ENCODE measurements at places on chromosomes 5 and 9.

DNA sequence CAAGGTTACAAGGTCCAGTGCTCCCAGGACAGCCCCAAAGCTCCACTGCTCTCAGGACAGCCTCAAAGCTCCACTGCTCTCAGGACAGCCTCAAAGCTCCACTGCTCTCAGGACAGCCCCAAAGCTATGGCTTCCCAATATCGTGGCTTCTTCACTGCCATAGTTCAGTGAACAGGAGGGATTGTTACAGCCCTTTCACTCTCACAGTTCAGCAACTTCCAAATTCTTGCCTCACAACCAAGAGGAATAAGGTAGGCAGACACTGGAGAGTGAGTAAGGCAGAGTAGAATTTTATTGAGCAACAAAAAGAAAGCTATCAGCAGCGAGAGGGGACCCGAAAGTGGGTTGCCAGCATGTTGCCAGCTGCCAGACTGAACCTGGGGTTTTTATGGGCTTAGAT lies 277.6 kb downstream of the CDH10 start:
- no peak for DNase-seq

DNA sequence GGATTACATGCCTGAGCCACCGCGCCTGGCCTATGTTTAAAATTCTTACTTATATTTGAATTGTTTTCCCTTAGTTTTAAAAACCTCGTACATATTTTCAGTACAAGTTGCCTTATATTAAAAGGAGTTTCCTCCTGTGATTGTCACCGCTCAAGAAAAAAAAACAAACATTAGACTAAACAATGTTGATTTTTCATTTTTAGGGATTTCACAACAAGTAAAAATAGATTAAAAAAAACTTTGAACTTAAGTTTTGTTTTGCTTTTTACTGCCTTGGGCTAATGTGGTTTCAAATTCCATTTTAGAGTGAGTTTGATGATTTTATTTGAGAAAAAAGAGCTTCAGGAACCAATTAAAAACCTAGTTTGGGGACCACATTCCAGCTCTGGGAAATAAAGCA lies 1196.6 kb upstream of the CDH18 start:
- no peak for DNase-seq

DNA sequence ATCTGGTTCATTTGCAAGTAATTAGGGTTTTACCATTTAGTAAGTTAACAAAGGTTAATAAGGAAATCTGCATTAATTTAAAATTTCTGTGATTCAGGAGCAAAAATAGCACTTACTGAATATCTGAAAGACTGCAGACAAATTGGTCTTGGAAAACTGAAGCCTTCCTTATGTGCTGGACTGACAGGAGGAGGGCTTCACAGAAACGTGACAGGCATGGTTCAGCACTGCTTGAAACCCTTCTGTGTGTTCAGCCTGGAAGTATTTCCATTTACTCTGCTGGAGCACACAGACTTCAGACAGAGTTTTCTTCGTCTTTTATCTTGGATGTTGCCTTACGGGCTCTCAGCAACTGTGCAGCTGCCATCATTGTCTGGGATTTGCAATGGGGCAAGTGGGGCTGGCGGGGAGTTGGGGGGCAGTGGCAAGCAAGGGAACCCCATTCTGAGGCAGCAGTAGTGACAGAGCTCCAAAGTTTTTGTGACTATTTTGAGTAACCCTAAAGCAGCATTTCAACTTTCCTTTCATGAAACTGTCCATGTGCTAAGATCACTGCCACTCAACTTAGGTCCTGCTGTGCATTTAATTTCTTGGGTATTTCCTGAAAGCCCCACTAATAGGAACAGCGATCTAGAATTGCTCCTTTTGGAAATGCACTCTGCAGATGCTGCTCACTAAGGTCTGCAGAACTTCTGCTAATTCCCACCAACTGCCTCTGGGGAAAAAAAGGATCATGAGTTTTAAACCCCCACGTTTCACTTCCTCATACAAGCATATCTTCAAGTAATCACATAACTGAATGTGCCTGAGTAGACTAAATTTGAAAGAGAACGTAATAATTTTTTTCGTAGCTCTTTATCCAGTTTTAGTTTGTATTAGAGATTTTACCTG lies 56.6 kb downstream of the KCNN2 start:
- DNase-seq: no peak

DNA sequence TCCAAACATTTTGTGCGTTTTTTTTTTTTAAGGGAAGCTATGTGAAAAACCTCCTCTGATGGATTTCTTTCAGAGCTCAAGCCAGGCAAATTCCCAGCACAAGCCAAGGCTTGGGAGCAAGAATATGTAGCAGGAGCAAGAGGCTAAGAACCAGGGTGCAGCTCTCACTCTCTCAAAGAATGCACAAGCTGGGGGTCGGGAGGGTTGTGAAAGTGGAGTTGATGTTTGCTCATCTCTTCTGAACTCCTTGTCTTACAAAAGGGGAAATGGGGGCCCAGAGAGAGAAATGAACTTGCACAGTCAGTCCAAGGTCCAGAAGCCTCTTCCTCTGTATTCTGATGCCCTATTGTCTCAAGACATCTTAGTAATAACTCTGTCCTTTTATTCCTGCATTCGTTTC lies 7.7 kb upstream of the TRAF1 start:
- no peak for DNase-seq

DNA sequence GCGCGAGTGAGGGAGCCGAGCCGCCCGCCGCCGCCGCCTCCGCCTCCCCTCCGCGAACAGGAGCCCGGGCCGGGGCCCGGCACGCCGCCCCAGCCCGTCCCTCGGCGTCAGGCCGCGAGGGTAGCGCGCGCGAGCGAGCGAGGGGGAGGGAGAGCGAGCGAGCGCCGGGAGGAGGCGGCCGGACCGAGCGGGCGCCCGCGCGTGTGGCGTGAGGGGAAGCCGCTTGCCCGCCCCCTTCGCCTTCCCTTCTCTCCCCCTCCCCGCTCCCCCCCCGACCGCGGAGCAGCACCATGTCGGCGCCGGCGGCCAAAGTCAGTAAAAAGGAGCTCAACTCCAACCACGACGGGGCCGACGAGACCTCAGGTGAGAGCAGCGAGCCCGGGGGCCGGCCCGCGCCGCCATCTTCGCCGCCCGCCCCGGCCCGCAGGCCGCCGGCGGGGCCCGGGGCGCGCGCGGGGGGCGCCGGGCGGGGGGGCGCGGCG lies 312 bp downstream of the SET start:
- peak; percentile 73 for DNase-seq

DNA sequence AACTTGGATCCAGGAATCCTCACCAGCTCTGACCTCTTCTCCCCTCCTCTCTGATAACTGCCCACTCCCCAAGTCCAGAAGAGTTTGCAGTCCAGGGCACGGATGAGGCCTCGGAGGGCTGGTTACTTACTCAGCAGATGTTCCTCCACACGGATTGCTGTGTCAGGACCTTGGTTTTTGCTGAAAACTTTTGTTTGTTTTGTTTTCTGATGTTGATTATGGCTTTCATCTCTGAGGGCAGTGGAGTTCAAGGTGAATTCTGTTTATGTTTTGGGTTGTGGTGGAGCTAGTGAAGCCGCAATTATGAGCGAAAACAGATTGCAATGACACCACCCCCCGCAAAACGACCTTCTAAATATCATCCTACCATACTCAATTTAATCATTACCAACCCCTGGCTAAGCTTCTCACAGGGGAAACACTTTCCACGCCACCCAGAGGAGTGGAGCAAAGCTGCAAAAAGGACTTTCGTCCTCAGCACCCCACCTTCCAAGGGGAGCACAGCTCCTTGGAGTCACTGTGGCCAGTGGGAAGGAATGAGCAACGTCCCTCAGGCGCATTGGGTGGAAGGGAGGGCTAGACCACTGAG lies 92.7 kb upstream of the SAP30L start:
- DNase-seq: no peak

DNA sequence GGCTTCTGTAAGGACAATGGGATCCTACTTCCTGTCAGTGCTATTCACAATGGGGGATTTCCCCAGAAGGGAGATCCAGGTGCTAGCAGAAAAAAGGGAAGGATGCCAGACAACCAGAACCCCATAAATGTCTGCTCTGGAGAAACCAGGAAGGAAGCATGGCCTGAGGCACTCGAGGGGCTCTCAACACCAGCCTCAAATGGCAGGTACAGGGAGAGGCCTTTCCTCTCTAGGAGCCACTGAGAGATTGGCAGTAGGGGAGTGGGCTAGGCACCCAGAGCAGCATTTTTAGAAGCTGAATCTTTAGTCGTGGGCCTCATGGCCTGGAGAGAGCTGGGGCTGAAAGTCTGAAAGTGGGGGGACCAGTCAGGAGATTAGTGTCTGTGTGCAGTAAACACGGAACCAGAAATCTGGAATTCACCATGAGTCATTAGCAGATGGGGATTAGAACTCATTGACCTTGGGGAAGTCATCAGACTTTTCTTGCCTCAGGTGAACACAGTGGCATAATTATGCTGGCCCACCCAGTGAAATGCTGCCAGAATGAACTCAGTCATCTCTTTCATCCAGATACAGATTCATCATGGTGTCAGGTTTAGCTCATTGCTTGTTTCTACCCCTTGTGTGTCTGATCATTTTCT lies 28.3 kb downstream of the ARHGEF28 start:
- DNase-seq: no peak

GRCh38 chr9:88821033-88821745 lies 170.1 kb upstream of the S1PR3 start:
- no peak for DNase-seq

DNA sequence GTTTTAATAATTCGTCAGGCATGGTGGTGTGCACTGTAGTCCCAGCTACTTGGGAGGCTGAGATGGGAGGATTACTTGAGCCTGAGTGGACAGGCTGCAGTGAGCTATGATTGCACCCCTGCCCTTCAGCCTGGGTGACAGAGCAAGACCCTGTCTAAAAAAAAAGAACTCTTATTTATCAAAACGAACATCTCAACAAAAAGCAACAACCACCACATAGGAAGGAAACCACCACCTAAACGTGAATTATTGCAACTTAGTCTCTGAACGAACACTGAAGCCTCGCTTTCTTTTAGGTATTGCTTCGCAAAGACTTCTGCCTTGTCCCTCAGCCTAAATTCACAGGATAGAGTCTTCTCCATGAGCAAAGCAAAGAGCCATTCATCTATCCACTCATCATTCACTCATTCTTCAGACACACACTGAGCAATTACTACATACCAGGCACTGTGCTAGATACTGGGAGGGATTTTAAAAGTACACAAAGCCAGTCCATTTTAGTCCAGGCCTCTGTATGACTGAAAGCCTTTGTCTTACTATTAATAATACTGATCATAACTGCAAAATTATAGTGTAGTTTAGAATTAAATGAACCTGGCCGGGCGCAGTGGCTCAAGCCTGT lies 57.4 kb downstream of the THBS4 start:
- DNase-seq: no peak

DNA sequence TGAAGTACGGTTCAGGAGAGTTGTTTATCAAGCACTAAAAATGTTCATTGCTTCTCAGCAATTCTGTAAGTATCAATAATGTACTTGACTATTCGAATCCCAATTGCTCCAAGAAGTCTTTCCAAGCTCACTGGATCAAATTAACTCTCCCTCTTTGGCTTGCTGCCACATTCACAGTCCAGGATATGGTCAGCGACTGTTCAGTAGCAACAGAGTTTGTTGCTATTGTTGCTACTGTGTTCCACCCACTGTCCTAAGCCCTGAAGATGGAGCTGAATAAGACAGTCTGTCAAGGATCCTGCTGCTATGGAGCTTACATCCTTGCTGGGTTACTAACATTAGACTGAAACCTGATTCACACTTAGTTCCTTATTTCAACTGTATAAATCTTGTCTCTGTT lies 110.8 kb downstream of the FGF10 start:
- no peak for DNase-seq

- peak; percentile 94 for DNase-seq
These were observed 8.2 kb upstream of the GDNF start for GRCh38 chr5:37847978-37848425.

GRCh38 chr5:39370555-39371366 lies 6.5 kb upstream of the C9 start:
- peak; percentile 61 for DNase-seq

- no peak for DNase-seq
These were observed 24.5 kb upstream of the CRB2 start for GRCh38 chr9:123331346-123332060.

DNA sequence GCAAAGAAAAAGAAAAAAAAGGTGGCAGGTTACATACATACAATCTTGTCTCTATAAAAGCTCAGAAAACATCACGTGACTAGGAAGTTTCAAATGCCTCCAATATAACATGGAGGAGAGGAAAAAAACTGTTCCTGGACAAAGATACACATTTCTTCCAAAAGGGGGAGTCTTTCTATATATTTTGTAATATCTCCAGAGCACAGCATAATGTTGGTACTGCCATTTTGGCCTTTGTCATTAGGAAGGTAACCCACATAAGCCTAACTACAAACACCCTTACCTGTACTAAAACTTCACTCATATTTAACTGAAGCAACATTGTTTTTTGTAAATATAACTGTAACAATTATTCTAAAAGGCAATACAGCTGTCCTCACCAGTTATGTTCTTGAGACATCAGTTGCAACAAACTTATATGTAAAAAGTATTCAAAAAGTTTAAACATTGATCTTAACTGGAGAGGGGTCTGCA lies 1.2 kb upstream of the BTF3 start:
- peak; percentile 66 for DNase-seq

DNA sequence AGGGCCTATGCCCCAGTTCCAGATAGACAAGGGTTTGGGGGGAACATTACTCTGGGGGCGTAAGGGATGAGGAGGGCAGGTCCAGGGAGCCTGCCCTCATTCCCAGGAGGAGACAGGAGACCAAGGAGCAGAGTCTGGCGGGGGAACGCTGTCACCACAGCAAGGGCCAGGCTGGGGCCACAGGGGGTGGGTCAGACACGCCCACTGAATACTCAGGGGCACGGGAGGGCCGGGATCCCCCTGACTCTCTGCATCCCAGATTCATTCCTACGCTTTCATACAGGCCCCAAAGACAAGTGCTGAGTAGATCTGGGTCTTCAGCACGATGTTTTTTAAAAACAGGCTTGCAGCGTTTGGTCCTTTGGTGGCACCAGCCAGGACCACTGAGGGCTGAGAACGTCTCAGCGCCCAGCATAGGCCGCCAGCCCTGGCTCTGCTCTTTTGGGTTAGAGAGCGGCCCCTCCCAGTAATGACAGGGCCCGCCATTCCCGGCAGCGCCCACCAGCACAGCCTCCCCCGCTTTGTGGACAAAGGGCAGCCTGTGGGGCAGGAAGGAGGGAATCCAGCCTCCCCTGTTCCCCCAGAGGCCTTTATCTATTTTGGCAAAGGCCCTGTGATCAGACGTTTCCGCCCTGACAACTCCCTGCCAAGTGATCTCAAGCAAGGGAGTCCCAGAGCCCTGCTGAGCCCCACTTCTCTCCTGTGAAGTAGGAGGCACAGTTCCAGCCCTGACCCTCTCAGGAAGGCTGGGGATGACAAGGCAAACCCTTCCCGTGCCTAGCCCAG lies 24.9 kb downstream of the NEK6 start:
- DNase-seq: no peak

DNA sequence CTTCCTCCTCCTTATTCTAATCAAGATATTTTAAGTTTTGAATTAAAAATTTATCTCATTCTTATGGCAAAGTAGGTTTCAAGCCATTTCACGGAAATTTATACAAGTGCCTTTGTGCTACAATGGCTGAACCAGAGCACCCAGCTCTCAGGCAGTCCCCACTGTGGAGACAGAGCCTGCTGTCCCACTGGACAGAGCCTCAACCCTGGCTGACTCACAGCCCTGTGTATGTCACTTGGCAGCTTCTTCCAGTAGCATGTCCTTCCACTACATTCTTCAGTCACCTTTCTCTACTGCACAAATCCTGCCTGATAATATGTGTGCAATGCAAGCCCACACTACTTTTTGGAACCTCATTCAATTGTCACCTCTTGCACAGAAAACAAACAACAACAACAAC lies 253.1 kb downstream of the PDE4D start:
- DNase-seq: no peak

- DNase-seq: no peak
These were observed 86.5 kb downstream of the SREK1 start for GRCh38 chr5:66230551-66230950.
